Bronchial epithelial cell (primary cell): ENCODE measurements at places on chromosomes 1 and 21. TPM values are rescaled to one million over a fixed set of nuclear protein-coding genes. Genes with fewer than 3 reads are reported as not detected.

The SLAMF9 gene
- total RNA-seq = 10.0 and 16.6 TPM in 2 replicates

The PRRX1 gene
- 0.26 TPM in 1 of 2 replicates, not detected in the other for total RNA-seq

The FAM229A gene
- total RNA-seq = 0.26 and 0.64 TPM in 2 replicates

The FAM177B gene
- total RNA-seq = 0.38 TPM in 1 of 2 replicates, not detected in the other

The DIO1 gene
- not detected in 2 replicates for total RNA-seq

The PLPPR4 gene
- not detected in 2 replicates for total RNA-seq

The TRABD2B gene
- under 0.01 TPM in 2 replicates for total RNA-seq

The MYBPH gene
- not detected in 2 replicates for total RNA-seq

The TMEM200B gene
- 0.77 and 1.1 TPM in 2 replicates for total RNA-seq

The XCL2 gene
- total RNA-seq = not detected in 2 replicates

The DUSP23 gene
- total RNA-seq = 53.5 and 72.7 TPM in 2 replicates

The AIRE gene
- total RNA-seq = not detected in 2 replicates

DNA sequence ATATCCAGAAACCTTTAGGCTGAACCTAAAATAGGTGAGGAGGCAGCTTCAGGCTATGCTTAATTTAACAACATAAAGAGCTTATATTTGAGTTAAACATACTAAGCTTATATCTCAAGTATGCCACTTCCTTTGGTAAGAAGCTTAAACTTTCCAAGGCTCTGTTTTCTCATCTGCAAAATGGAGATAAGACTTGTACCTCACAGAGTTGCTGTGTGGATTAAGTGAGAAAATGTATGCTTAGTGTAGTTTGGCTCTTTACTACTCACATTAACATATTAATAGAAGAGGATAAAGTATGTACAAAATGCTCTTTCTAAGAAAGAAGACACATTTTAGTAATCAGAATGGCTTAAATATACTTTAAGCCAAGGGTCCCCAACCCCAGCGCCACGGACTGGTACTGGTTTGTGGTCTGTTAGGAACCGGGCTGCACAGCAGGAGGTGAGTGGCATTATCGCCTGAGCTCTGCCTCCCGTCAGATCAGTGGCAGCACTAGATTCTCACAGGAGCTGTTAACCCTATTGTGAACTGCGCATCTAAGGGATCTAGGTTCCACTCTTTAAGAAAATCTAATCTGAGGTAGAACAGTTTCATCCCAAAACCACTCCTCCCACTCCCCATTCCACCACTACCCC lies 77.2 kb downstream of the HS2ST1 start:
- no peak for DNase-seq

- peak; percentile 23 for DNase-seq
These were observed 45.9 kb downstream of the WDR4 start for GRCh38 chr21:42833439-42833815.

DNA sequence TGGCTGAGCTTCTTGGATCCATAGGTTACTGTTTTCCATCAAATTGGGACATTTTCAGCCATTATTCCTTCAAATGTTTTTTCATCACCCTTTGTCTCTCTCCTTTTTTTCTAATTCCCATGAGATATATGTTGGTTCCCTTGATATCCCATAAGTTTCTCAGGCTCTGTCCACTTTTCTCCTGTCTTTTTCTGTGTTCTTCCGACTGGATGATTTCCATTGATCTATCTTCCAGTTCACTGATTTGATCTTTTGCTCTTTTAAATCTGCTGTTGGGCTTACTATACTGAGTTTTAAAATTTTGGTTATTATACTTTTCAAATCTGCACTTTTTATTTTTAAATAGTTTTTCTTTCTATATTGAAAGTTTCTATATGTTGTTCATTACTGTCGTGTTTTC lies 18.2 kb downstream of the PRKACB start:
- no peak for DNase-seq

GRCh38 chr1:27554759-27555699 lies 48.9 kb downstream of the AHDC1 start:
- no peak for DNase-seq

- DNase-seq = no peak
These were observed 1041.8 kb downstream of the PLA2G4A start for GRCh38 chr1:187870552-187870951.

DNA sequence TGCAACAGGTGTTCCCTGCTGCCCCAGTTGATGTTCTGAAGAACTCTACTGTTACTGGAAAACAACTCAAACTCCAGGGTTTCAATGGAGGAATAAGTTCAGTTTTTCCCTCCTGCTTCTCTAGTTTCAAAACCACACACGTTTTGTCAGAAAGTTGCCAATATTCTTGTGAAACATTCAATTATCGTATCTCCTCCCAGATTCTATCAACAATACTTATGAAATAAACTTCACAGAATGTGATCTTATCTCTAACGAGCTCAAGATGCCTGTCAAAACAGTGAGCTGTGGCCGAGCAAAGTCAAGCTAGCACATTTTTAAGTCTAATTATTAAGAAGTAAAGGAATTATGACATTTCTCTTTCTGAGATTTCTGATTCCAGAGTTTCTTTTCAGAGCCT lies 4.7 kb downstream of the OR2B11 start:
- no peak for DNase-seq

DNA sequence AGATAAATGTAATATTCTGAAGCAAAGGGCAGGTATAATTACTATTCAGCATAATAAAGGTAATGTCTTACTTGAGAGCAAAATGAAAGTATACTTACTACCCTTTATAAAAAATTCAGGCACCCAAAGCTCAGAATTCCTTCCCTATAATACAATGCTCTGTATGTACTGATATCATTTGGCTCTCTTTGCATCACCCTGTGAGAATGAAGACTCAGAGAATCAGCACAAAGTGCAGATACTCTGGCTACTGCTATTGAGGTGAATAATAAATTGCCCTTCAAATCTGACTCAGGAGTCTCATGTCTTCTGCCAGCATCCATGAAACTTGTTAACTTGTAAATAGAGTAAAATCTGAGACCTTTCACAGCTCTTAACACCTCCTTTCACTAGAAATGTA lies 108.5 kb upstream of the KCTD3 start:
- no peak for DNase-seq

GRCh38 chr1:231966983-231967382 lies 340.4 kb downstream of the DISC1 start:
- DNase-seq = no peak

GRCh38 chr1:221675880-221676800 lies 65.7 kb downstream of the DUSP10 start:
- DNase-seq = no peak

DNA sequence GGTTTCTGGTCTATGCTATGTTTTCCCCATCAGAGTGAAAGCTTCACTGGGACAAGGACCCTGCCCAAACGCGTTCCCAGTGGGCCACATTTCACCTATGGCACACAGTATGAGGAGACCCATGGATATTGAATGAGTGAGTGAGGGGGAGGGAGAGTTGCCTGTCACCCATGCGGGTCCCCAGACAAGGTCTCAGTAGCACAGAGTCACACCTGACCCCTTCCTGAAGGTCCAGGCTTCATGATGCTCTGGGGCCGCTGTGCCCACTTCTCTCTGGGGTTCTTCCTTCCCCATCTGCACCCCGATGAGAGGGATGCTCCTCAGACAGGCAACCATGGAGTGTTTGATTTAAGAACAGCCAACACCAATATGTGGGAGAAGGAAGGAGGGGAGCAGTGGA lies 72.3 kb upstream of the CSF3R start:
- no peak for DNase-seq

DNA sequence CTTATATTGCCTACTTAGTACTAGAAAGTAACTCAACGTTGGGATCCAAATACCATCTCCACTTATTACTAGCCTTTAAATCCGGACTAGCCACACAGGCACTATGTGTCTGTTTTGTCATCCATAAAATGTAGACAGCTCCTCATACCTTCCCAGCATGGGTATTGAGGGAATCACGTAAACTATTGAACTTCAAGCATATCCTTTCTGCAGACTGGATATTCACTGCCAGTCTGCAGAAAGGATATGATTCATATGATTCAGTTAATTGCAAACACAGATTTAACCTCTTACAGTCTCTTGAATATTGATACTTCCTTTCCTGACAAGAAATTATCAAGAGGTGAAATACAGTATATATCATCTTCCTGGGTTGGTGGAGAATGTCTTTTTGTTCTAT lies 186.0 kb downstream of the LEPR start:
- peak; percentile 22 for DNase-seq

GRCh38 chr1:107244709-107245500 lies 104.1 kb downstream of the NTNG1 start:
- no peak for DNase-seq

DNA sequence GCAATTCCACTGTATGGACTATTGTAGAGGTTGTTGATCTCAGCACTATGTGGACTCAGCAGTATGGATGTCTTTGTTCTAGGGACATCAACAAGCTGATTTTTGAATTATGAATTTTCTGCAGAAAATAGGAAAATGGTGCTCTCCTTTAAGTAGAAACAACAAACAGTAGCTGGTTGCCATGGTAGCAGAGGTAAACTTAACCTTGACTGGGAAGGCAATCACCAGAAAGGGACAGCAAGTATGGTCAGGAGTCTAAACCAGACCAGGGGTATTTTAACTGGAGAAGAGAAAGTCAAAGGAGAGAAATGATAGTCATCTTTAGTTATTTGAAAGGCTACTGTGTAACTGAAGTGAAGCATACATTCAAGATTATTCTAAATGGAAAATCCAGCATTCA lies 22.3 kb downstream of the WLS start:
- DNase-seq = no peak

DNA sequence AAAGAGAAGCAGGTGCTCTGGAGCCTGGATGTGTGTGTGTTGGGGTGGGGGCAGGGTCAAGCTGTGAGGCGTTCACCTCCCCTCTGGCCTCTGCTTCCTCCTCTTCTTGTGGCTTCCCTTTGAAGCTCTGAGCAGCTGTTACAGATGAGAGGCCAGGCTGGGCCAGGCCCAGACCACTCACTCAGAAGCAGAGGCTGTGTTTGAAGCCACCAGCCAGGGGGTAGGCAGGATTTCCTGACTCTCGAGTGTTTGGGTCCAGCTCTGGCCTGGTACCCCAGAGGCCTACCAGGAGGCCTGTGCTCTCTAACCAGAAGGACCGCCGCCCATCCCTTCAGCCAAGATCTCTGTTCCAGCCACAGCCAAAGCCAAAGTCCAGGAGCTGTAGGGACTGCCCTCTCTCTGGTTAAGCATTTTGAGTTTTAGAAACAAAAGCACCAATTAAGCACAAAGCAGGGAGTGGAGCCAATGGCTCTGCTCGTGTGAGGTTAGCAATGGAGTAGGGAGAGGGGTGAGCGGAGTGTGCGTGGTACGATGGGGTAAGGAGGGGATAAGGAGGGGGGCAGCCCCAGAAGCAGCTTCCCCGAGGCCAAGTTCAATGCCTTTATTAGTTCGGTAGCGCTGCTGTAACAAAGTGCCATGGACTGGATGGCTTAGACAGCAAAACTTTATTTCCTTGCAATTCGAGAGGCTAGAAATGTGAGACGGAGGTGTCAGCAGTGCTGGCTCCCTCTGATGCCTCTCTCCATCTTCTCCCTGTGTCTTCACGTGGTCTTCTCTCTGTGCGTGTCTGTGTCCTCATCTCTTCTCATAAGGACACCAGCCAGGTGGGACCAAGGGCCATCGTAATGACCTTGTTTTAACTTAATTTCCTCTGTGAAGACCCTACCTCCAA lies 20.5 kb downstream of the RCSD1 start:
- DNase-seq = no peak

DNA sequence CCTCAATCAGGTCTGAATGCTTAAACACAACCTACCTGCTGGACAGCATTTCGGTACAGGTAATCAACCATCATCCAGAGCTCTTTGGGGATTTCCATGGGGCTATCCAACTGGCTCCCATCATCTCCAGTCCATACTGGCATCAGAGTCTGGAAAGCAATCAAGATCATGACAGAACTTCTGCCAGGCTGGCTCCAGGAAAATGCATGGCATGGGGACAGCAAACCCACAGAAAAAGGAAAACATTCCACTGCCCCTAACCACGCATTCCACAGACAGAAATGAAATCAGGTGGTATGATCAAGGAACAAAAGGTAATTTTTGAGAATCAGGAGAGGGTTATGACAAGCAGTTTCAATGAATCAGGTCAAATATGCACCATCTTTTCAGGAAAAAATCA lies 9.1 kb upstream of the MTF1 start:
- DNase-seq = no peak

DNA sequence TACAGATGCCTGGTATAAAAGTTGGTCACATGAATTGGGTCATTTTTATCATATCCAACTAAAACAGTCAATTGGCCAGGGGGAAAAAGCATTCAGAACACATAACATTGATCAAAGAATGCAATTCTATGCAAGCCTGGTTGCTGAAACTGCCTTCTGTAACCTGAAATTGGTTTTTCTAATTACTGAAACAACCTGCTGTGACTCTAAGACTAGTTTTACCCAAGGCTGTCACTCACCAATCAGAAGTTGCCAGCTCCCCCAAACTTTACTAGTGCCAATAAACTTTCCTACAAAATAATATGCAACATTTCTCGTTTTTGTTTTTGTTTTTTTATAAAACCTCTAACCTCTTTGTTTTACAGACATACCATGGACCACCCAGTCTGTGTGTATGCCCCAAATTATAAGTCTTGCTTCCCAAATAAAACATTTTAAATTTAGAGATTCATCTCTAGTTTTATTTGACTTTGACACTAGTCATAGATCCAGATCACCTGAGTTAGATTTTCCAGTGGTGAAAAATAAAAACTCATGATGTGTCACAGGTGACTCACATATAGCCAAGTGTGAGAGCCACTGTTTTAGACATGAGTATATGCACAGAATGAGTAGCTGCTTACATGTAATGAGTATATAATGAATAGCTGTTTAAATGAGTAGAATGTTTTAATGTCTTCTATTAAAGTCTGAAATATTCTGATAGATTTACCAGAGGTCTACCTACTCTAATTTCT lies 64.2 kb upstream of the CR2 start:
- peak; percentile 99 for DNase-seq

GRCh38 chr1:104136621-104137020 lies 386.9 kb downstream of the AMY1C start:
- DNase-seq = no peak

DNA sequence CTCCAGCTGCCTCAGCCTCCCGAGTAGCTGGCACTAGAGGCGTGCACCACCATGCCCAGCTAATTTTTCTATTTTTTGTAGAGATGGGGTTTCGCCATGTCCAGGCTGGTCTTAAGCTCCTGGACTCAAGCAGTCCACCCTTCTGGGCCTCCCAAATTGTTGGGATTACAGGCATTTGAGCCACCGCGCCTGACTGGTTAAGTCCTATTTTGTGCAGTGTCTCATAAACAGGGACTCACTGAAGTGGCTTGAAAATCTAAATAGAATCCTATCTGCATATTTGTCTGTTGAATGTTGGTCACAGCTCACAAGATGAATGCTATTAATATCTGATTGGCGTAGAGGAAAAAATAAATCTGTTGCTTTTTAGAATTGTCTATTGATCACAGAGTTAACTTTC lies 5.9 kb upstream of the CHAF1B start:
- no peak for DNase-seq

DNA sequence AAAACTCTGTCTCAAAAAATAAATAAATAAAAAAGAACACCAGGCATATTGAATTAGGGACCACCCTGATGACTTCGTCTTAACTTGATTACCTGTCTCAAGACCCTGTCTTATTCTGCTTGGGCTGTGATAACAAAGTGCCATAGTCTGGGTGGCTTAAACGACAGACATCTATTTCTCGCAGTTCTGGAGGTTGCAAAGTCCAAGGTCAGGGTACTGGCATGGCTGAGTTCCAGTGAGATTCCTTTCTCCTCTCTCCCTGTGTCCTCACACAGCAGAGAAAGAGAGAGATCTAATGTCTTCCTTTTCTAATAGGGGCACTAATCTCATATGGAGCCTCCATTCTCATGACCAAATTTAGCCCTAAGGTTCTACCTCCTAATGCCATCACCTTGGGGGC lies 145.6 kb downstream of the HUNK start:
- DNase-seq = no peak
